ENCODE measurements at places on chromosomes 1 and 21. TPM values are rescaled to one million over a fixed set of nuclear protein-coding genes. Genes with fewer than 3 reads are reported as not detected.

DNA sequence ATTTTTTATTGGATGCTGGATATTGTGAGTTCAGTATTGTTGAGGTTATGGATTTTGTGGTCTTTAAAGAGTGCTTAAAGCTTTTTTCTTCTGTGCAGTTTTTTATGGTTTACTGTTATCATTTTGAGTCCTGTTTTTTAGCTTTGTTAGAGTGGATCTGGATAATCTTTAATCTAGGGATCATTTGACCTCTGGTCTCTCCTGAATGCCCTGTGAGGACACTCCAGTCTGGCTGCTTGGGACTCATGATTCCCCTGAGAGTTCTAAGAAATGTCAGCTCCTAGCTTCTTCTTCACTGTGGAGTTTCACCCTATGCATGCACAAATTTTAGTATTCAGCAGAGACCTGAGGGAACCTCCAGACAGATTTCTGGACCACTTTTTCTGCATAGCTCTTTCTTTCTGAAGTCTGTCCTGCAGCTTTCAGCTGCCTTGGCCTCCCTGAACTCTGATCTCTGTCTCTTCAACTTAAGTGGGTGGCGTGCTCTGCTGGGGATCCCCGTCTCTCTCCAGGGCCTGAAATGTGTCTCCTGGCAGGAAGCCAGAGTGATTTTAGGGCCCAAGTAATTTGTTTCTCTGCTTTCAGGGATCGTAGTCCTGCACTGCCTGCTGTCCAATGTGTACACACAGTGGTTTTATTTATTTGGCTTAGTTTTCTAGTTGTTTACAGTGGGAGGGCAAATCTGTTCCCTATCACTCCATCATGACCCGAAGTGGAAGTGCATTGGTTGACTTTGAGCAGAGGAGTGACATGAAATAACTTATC lies 14.7 kb downstream of the PEX14 start:
- peaks cover 14% of the 10 kb centered on the region for H3K4me1 ChIP-seq
- no peaks in the 10 kb centered on the region for H3K27me3 ChIP-seq
- no peak overlapping the region for H3K27ac ChIP-seq
- no peak overlapping the region for H3K4me3 ChIP-seq
- ATAC-seq = no peak

The ALPL gene
- not detected for total RNA-seq

- H3K4me1 ChIP-seq = no peaks in the 10 kb centered on the region
- H3K27me3 ChIP-seq = no peaks in the 10 kb centered on the region
- H3K36me3 ChIP-seq = no peaks in the 10 kb centered on the region
- no peak overlapping the region for H3K4me3 ChIP-seq
- ATAC-seq = no peak
Measured at GRCh38 chr21:28133116-28133515, 859.6 kb downstream of the LTN1 start.

DNA sequence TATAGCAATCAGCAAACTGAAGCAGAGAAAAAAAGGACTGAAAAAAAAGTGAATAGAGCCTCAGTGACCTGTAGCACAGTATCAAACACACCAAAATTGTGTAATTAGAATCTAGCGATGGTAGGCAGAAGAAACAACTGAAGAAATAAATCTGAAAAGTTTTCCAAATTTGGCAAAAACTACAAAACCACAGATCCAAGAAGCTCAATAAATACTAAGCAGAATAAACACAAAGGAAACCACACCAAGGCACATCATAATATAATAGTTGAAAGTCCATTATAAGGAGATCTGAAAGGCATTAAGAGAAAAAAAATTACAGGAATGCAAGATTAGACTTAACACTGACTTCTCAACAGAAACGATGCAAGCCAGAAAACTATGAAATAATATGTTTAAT lies 7.1 kb upstream of the IL12RB2 start:
- no peak for ATAC-seq
- peaks cover 12% of the 10 kb centered on the region for H3K4me1 ChIP-seq
- no peak overlapping the region for H3K27ac ChIP-seq
- no peak overlapping the region for H3K4me3 ChIP-seq
- H3K27me3 ChIP-seq = no peaks in the 10 kb centered on the region
- peaks cover 8% of the 10 kb centered on the region for H3K36me3 ChIP-seq

The GBP7 gene
- total RNA-seq = not detected

DNA sequence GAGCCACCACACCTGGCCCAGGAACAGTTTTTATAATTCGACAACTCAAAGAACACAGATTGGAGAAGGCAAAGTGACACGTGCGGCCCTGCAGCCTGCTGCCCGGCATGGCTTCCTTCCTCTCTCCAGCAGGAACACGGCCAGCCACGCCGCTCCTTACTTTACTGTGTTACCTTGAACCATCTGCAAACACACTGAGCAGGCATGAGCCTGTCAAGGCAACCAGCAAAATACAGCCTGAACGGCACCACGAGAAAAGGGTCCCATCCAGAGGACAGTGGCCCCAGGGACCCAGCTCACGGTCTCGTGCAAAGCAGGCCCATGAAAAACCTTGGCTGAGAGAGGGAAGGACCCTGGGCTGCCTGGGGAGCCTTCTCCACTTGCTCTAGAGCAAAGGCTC lies 38.8 kb downstream of the NPHP4 start:
- H3K4me3 ChIP-seq = no peak overlapping the region
- peaks cover 42% of the 10 kb centered on the region for H3K36me3 ChIP-seq
- no peak overlapping the region for H3K27ac ChIP-seq
- H3K27me3 ChIP-seq = no peaks in the 10 kb centered on the region
- peaks cover 16% of the 10 kb centered on the region for H3K4me1 ChIP-seq

GRCh38 chr1:9621032-9621431 lies 30.5 kb upstream of the PIK3CD start:
- H3K36me3 ChIP-seq = no peaks in the 10 kb centered on the region
- peaks cover 8% of the 10 kb centered on the region for H3K27me3 ChIP-seq
- no peak for ATAC-seq
- H3K27ac ChIP-seq = no peak overlapping the region
- H3K4me1 ChIP-seq = peaks cover 2% of the 10 kb centered on the region

GRCh38 chr1:31585736-31586365 lies 9.5 kb downstream of the TINAGL1 start:
- ATAC-seq = no peak
- no peak overlapping the region for H3K27ac ChIP-seq
- H3K4me1 ChIP-seq = no peaks in the 10 kb centered on the region
- H3K27me3 ChIP-seq = peaks cover 9% of the 10 kb centered on the region
- H3K4me3 ChIP-seq = no peak overlapping the region
